ENCODE measurements at places on chromosomes 7 and 10.

GRCh38 chr10:509361-510102 is 179.9 kb downstream of the DIP2C start:
- DNase-seq = peak; percentile 29

DNA sequence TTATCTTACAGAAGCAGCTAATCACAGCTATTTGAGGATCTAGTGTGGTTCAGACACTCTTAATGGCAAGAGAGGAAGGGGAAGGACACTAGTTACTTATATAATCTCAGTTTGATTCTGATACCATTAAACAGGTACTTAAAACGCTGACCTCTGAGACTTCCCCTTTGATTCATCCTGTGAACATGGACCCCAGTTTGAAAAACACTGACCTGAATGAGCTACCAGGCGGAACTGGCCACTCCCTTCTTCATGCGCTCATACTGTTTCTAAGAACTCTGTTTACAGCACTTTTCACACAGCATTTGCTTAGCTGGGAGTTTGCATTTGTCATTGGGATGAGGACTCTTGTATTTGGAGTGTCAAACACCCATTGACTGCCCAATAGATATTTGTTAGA is 45.7 kb downstream of the BEND7 start:
- DNase-seq = no peak

DNA sequence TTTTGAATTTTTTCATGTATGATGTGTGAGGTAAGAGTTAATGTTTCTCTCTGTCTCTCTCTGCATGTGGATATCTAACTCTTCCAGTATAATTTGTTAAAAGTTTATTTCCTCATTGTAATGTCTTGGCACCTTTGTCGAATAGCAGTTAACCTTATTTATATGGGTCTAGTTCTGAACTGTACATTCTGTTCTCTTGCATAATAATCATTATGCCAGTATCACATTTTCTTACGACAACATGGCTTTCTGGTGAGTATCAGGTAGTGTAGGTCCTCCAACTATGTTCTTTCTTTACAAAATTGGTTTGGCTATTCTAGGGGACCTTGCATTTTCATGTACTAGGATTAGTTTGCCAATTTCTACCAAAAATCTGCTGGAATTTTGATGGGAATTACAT is 337.0 kb upstream of the FZD8 start:
- no peak for DNase-seq

GRCh38 chr7:71129126-71129525 is 2.8 kb upstream of the GALNT17 start:
- DNase-seq = no peak

DNA sequence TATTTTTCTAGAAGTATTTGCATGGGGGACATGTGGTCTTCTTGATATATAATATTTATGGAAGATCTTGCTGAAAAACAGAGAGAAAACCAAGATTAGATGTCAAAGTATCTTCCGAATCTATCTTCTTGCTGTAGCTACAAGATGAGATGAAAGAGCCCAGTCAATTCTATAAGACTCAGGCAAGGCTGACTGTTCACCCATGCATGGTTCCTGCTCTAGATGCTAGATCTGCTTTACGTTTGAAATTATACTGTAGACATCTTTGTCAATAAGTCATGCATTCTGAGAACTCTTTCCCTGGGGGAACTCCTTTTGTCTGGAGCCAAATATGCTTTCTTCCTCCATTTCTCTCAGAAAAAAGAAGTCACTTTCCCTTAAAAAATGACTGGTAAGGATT is 1292.0 kb downstream of the XPNPEP1 start:
- no peak for DNase-seq

GRCh38 chr10:118590334-118590733 is 5.1 kb downstream of the PRLHR start:
- DNase-seq = no peak

- DNase-seq = no peak
Measured at GRCh38 chr10:49080071-49080470, 35.3 kb downstream of the VSTM4 start.

DNA sequence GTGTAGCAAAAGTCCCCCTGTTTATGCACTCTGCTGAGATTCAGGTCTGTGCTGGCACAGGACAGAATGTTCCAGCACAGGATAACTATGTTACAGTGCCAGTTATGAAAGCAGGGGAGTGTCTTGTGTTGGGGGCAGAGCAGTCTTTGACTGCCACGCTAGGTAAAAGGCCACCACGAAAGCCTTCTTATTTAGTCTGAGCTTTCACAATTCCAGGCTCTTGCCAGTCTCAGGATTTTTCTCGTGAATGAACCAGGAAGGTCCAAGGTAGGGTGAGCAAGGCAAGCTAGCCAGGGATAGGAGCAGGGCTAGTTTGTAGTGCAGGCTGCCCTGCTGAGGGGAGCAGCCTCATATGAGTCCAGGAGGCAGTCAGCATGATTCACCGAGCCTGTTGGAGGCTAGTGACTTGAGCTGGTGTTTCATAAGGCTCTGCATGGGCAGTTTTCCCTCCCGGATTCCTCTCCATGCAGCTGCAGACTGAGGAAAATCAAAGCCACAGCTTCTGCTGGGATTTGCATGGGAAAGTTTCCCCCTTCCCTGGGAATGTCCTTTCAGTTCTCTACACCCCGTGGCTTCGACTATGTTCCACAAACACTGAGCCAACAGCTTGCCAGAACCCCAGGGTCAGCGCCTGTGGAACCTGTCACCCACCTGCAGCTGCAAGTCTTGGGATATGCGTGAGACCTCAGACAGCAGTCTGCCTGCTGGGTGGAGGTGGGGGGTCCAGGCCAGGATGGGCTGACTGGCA is 112.3 kb downstream of the JCAD start:
- DNase-seq = no peak

GRCh38 chr7:97145068-97145467 is 27.6 kb downstream of the SDHAF3 start:
- DNase-seq = no peak

DNA sequence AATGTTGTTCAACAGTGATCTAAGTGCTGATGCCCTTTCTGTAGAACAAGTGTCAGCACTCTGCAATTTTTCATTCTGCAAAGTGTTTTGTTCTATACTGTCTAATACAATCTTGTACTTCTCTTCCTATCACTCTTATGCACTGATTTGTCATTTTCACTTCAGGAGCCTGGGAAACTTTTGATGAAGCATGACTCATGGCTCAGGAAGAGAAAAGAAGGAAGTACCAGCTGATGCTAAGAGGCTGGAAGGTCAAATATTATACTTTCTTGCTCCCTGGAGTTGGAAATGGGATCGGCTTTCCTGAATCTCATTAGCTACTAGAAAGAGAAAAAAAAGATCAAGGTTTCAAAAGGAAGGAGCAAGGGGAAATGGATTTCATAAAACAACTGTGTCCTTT is 45.8 kb downstream of the DGKI start:
- DNase-seq = no peak

DNA sequence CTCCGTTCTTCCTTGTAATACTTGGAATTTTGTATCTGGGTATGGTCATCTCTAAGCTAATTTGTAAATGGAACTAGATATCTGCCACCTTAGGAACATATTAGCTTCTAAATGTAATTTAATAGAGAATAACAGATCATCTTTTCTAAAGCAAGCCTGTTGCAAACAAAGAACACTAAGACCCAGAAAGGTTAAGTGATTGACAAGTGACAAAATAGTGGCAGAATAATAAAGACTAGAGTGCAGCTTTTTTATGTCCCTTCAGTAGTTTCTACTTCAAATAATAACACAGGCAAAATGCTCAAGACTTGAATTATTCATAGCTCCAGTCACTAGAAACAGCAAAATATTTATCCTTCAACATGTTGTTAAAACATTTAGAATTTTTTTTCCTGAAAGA is 91.7 kb downstream of the MET start:
- DNase-seq = no peak

DNA sequence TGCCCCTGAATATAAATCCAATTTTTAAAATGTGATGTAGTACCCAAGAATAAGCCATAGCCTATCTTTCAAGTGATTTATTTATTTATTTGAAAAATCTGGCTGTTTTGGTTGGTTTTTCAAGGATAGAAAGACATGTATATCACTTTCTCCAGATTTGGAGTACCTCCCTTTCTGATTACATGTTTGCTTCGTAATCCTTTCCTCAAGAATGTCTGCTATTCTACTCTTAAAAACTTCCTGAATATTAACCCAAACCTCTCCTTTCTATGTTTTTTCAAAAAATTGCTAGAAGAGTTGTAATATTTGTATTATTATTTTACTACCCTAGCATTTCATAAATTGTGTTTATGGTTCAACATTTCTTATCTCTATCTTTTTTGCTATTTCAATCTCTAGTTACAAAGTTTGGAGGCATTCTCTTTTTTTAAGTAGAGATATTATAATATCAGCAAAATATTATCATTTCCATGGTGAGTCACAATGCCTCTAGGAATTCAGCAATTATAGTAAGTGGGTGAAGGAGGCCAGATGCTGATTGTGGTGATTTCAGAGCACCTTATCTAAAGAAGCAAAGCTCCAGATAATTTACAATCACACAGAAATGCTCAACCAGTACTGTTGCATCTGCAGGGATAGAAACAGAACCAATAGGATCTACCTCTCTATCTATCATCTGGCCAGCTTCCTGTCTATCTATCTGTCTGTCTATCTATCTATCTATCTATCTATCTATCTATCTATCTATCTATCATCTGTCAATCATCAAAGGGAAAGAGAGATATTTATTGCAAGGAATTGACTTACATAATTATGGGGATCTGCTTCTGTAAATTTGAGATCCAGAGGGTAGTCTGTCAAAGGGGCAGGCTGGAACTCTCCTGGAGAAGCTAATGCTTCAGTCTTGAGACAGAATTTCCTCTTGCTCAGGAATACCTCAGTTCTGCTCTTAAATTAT is 412.5 kb upstream of the SEMA3C start:
- DNase-seq = no peak

DNA sequence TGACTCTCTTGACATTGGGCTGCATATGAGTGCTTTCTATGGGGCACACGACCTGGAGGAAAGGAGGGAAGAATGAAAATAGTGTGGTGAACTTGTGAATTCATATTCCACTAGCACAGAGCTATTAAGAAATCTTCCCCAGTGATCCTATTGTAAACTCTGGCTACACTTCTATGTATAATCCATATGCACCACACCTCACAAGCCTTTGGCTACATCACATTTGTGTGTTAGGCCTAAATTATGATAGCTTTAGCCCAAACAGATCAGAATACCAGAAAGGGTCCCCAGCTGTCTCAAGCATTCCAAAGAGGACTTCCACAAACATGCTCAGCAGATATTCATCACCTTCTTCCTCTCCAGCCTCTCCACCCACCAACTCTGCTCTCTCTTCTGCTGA is 9.7 kb upstream of the IFIT1B start:
- no peak for DNase-seq

DNA sequence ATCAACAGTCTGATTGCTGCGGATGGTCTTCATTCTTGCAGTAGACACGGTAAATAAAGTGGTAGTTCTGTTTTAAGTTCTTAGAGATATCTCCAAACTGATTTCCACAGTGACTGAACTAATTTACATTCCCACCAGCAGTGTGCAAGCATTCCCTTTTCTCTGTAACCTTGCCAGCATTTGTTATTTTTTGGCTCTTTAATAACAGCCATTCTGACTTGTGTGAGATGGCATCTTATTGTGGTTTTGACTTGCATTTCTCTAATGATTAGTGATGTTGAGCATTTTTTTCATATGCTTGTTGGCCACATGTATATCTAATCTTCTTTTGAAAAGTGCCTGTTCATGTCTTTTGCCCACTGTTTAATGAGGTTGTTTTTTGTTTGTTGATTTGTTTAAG is 30.2 kb upstream of the CXCL12 start:
- no peak for DNase-seq

DNA sequence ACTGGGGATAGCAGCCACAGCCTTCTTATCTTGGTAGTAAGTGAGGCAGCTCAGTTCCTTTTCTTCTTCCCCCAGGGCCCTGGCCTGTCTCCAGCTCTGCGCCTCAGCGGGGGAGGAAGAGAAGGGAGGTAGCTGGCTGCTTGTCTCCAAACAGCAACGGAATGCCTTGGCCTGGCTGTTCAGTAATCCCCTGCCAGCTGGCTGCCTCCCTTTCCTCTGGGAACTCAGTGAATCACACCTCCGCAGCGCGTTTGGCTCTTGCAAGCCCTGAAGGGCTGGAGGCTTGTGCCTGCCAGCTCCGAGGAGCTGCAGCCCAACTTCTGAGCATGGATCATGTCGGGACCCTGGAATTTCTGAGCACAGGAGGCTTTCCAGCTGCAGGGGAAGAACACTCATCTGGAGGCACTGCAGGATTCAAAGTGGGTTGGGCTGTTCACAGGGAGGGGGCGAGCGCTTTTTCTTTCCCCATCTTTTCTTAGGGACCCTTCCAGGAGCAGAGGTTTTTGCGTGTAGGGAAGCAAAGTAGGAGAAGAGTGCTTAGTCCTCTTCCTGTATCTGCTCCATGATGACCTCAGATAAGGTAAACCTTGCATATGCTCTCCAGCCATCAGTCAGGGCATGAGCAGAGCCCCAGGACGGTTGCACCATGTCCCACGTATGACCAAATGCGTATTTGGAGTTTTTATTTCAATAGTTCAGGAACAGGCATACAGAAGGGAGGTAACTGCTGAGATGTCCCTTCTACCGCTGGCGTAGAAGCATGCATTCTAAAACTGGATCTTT is 253.2 kb upstream of the INHBA start:
- DNase-seq = peak; percentile 96

DNA sequence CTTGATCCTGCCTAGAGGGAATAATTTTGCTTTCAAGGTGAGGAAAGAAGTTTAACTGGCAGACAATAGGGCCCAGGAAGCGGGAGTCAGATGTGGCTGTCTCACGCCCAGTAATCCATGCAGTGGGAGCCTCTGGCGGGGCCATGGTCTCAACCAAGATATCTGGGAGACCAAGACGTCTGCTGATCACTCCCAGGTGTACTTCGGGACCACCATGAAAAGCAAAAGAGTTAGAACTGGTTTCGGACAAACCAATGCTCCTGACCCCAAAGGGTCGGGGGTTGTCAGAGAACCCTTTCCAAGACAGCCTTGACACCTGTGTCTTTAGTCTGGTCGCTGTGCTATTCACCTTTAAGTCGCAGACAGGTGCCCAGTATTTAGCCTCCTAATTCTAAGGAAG is 256.9 kb upstream of the MBL2 start:
- DNase-seq = no peak

GRCh38 chr10:114044247-114045135 is 825 bp downstream of the ADRB1 start:
- DNase-seq = no peak

DNA sequence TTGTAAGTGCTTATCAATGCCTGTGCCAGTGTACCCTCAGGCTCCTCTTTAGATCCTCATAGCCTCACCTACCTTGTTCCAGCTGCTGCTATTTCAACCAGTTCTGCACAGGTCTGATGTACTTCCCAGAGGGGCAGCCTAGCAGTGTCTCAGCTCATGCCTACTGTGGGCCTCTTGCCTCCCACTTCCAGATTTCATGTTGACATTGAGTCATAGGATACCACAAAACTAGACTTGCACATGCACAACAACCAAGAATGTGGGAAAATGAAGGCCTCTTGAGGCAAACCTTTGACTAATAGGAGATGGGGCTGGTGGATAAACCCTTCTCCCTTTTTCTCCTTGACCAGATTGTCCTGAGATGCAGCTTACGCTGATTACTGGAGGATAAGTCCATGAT is 31.0 kb downstream of the PON3 start:
- DNase-seq = no peak
